Renal cortical epithelial cell (primary cell): ENCODE measurements at places on chromosomes 5 and 9.
A peak's percentile ranks its signal among the peaks of the same experiment; 100 is the strongest.

DNA sequence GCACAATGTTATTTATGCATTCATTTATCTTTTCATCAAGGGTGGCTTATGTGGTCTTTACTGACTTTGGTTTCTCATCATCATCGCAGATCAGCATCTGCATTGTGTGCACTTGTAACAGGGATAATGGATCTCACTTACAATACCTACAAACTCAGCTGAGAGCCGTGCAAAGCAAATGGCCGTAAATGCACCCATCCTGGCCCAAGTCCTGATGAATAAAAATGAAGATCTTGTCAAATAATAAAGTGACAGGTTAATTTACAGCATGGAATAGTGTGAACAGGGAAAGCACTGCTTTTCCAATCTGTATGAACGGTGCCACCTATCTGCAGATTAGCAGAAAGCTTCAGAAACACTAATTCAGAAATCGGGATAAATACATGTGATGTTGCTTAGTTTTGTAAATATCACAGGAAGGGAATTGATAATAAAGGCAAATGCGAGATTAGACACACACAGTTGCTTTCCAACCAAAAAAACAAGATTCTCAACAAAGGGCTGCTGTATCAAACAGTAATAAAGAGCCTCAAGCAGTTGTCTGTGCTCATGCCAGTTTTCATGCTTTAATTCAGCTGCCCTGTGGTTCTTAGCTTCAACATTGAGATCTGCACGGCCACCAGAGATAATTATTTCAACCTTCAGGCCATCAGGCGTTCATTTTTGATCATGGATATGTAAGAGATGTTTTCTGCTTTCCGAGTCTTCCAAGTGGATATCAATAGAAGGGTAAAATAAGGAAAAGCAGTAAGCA is 153.4 kb upstream of the POU5F2 start:
- DNase-seq: no peak

- DNase-seq: peak; percentile 89
Measured at GRCh38 chr5:154077696-154078095, 38.9 kb downstream of the MFAP3 start.

GRCh38 chr9:1869843-1870242 is 145.3 kb upstream of the SMARCA2 start:
- DNase-seq: peak; percentile 2

GRCh38 chr9:2317591-2317990 is 302.4 kb downstream of the SMARCA2 start:
- DNase-seq: peak; percentile 44

DNA sequence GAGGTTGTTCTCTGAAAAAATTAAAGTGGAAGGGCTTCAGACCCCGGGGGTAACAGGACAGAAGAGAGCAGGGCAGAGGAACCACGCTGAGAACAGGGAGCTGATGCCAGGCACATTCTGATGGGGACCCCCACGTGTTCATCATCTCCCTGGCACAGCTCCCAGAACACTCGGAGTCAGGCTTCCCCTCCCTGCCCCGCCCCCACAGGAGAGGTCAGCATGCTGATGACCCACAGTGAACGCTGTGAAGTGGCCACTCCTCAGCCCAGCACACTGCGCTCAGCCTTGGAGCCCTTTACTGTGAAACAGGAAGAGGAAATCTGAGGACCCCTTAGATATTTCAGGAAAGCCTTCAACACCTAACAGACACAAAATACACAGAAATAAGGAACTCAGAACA is 16.4 kb downstream of the RETREG1 start:
- no peak for DNase-seq

GRCh38 chr9:14383294-14383693 is 69.4 kb upstream of the NFIB start:
- peak; percentile 71 for DNase-seq

DNA sequence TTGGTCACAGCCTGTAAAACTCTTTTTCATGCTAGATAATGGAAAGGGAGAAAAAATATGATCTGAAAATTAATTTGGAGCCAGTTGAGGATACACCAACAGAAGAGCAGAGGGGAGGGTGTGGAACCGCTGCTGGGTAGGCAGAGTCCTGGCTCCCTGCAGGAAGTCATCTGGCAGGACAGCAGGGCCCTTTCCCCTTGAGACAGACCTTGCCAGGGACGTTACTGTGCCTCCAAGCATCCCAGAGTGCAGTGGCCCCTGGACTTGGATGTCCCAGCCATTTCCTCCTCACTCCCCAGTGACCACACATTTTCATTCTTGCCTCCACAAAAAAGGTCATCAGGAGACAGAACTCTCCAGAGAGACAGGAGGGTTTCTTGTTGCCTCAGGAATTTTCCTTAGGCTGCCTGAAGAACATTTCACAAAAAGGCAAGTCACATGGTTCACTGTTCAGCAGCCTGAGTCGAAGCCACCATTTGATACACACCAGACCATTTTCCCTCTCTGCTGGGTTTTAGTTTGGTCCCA is 5.9 kb downstream of the TRPM3 start:
- no peak for DNase-seq

GRCh38 chr9:33868440-33868973 is 51.5 kb downstream of the UBE2R2 start:
- peak; percentile 25 for DNase-seq

DNA sequence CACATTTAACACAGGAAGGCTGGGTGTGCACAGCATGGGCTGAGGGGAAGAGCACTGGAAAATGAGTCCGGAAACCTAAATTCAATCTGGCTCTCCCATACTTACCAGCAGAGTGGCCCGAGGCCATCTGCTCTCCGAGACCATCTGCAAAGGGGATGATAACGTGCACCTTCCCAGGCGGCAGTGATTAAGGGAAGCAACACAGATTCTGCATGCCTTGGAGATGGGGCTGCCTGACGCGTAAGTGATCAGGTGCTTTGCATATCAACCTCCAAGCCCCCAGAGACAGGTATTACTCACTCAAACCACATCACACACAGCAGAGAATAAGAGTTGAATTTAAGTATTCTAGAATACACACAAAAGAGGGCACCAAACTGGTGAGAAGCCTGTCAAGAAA is 9.1 kb downstream of the EPB41L4B start:
- no peak for DNase-seq

DNA sequence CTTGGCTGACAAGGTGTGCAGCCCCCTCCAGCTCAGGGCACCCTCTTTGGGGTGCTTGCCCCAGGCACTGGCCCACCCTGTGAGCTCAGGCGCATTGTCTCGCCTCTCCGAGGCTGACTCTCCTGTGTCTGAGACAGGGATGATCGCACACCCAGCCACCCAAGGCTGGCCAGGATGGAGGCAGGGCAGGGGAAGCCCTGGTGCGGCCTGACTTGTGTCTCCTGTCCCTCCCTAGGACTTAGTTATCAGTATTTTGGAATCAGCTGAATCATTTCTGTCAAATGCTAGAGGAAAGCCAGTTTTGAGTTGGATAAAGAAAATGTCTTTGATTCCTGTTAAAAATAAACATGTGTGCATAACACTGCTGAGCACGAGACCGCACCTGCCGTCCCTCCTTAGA is 2.5 kb upstream of the DBH start:
- no peak for DNase-seq

DNA sequence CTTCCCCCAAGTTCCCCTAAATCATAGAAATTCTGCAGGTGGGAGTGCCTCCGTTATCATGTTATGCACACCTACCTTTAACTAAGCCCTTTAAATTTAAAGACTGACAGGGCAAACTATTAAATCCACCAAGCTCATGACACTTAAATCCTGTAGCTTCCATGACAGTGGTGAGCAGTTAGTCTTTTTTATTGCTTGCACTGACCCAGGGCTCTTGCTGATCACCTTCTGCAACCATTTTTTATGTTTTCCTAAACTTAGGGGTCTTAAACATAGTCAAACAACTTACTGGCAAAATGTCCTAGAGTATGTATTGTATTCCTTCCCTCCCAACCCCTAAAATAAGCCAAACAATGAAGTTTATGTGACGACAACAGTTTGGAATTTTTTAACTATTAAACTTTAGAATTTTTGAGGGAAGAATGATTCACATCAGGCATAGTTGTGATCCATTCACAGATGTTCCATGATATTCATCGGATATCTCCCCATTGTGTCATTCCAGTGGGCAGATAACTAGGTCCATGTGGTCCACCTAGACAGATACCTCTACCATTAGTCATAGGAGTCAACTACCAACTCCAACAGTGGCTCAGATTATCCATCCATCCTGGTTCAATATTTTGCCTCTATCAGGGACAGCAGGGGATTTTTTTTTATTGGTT is 283.1 kb downstream of the ADAMTS6 start:
- DNase-seq: peak; percentile 96

- no peak for DNase-seq
Measured at GRCh38 chr9:16057541-16057940, 504.7 kb downstream of the CCDC171 start.

DNA sequence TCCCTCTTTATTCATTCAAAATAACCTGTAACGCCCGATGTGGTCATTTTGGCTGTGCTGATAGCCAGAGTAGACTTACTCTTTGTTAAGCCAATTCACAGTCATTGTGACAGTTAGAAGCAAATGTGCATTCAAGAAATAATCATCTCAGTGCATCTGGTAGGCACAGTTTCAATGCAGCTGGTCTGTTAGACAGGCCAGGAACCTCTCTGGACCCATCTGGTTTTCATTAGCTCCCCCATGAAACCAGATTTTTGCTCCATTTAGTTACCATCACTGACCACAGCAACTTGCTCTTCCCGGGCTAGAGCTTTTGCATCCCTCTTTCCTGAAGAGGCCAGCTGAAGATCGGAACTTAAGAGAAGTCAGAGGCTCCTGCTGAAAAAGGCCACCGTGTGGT is 284.2 kb downstream of the NSG2 start:
- no peak for DNase-seq

DNA sequence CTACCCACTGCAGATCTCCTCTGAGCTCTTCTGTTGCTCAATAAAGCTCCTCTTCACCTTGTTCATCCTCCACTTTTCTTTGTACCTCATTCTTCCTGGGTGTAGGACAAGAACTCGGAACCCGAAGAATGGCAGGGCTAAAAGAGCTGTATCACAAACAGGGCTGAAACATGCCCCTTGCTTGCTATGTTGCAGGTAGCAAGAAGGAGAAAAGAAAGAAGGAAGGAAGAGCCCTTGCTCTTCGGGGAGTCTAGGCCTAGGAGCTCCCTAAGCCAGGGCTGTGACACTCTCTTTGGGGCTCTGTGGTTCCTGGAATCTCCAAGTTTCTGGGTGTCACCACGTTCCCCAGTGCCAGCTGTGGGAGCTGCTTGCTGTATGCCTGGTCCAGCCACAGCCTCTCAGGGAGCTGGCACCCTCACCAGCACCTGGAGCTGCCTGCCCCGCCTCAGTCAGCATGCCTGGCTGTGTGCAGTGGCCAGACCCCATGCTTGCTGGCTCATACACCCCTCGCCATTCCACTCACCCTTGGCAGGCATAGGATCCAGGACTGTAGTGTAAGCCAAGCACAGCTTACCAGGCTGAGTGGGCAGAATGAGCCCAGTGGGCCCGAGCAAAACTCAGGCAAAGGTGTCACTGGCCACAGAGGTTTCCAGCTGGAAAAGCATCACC is 274.8 kb upstream of the ADRA1B start:
- no peak for DNase-seq

GRCh38 chr5:139167952-139168720 is 30.0 kb downstream of the SIL1 start:
- no peak for DNase-seq

- DNase-seq: no peak
Measured at GRCh38 chr9:94944626-94945025, 218.1 kb downstream of the AOPEP start.

- DNase-seq: peak; percentile 99
Measured at GRCh38 chr5:107469485-107470294, 201.0 kb downstream of the EFNA5 start.

GRCh38 chr5:174454464-174454863 is 269.9 kb upstream of the MSX2 start:
- DNase-seq: no peak

- no peak for DNase-seq
Measured at GRCh38 chr9:25913806-25914205, 235.6 kb upstream of the TUSC1 start.

DNA sequence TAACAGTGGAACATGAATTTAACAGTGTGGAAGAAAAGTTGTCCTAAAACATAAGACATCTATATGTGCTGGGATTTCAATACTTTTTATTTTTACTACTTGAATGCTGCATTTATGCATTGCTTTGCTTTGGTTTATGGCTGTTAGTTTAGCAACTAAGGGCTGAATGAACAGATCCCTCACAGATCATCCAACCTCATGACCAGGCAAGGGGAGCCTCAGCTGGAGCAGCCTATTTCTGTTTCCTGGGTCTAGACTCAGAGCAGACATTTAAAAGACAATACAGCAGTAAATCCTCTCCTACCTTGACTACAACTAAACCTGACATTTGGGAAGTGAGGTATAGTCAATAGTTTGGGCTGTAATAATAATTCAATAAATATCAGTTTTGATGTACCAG is 163.3 kb downstream of the AUH start:
- DNase-seq: peak; percentile 14

- peak; percentile 28 for DNase-seq
Measured at GRCh38 chr9:116271991-116272390, 118.4 kb downstream of the PAPPA start.

GRCh38 chr9:113934829-113935676 is 58.9 kb downstream of the ZNF618 start:
- DNase-seq: no peak

DNA sequence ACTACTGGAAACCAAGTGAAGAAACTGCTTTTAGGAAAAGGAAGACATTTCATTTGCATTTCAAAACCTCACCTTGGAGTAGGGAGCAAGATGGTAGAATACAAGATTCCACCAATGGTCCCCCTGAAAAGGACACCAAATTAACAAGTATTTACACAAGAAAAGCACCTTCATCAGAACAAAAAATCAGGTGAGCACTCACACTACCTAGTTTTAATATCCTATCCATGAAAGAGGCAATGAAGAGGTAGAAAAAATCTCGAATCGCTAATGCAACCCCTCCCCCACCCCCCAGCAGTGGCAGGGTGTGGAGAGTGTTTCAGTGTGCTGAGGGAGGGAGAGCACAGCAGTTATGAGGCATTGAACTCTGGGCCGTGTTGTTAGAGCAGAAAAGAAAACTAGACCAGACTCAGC is 1397.0 kb upstream of the C9orf72 start:
- DNase-seq: no peak

- no peak for DNase-seq
Measured at GRCh38 chr5:9376363-9377117, 169.3 kb downstream of the SEMA5A start.

DNA sequence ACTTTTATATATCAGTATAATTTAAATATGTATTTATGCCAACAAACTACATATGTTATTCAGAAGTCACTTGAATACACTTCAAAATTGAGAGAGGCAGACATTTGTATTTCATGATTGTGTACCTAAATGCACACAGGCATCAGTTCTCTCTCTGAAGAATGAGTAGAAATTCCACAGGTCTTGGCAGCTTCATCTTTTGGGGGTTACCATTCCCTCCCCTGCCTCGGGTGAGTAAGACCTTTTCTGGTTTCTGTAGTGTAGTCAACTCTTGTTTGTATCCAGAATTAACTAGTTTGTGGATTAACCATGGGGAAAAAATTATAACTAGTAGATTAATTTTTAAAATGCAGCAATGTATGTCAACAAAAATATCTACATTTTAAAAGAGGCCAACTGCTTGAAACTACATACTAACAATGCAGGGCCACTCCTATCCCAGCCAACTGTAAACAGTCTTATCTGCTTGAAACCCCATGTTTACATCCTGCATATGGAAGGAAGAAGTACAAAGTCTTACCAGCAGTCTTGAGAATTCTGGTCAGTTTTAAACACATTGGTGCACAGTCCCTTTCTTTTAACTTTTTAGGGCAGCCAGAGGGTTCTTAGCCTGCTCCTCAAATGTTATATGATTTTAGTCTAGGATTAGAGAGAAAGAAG is 339.6 kb upstream of the KIF2A start:
- no peak for DNase-seq
